ENCODE measurements at places on chromosomes 7 and 10. TPM values are rescaled to one million over a fixed set of nuclear protein-coding genes. Genes with fewer than 3 reads are reported as not detected.
A peak's percentile ranks its signal among the peaks of the same experiment; 100 is the strongest.

GRCh38 chr7:36749282-36749960 is 25.1 kb upstream of the AOAH start:
- DNase-seq = no peak

LIPM gene
- total RNA-seq = not detected

DNA sequence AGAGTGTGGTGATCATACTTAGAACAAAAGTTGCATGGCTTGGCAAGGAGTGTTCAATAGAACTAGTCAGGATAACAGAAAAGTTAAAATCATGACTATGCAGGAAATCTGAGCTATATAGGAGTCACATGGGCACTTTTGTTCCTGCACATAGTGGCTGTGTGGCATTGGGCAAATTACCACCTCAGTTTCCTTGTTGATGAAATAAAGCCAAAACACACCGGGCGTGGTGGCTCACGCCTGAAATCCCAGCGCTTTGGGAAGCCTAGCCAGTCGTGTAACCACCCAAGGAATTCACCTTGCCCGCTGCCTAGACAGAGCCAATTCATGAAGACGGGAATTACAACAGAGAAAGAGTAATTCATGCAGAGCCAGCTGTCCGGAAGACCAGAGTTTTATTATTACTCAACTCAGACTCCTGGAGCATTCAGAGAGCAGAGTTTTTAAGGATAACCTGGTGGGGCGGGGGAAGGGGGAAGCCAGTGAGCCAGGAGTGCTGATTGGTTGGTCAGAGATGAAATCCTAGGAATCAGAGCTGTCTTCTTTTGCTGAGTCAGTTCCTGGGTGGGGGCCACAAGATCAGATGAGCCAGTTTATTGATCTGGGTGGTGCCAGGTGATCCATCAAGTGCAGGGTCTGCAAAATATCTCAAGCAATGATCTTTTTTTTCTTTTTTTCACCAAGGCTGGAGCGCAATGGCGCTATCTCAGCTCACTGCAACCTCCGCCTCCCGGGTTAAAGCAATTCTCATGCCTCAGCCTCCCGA is 6.4 kb upstream of the MKRN1 start:
- no peak for DNase-seq

DNA sequence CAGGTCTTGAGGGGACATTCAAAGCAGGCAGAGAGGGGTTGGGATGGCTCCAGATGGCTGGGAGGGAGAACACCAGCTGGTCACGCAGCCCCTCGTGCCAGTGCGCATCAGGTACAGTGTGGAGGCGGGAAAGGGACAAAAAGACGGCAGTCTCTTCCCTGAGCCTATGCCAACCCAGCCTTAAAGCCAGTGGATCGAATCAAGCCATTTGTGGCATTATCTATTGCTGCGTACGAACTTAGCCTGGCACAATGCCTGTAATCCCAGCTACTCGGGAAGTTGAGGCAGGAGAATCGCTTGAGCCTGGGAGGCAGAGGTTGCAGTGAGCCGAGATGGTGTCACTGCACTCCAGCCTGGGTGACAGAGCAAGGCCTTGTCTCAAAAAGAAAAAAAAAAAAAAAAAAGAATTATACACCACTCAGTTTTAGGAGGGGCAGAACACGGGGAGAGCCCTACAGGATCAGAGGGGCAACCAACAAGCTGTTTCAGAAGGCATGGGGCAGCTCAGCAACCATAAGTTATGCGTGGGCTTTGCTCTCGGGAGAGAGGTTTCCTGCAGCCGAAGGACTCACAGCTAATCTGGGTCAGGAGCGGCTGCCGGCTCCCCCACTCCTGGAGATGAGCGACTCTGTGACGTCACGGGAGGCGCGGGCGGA is 356 bp upstream of the NDUFB2 start:
- DNase-seq = peak; percentile 98

SEMA3E gene
- total RNA-seq = 0.12 TPM

DNA sequence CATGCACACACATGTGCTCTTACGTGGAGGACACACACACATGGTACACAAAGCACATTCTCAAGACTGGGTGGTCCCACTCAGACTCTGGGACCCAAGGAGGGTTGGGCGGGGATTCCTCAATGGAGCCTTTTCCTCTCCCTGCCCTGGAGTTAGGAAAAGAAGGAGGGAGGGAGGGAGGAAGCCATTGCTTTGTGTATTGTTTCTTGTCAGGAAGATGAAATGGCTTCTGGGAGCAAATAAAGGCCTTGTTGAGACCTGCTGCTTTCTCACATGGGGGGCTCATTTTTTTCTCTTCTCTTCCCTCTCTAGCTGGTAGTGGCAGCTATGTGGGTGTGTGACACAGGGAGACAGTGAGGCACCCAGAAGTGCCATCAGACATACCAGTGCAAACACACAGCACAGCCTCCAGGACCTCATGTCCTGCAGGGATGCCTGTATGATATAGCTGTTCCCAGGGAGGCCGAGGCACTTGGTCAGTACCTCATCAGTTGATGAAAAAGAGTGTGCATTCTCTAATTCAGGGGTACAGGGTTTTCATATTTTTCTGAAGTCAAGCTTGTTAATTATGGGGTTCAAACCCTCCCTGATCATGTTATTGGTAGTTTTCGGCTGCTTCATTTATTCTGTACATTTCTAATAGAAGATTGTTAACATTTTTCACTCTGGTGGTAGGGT is 5.7 kb downstream of the AQP1 start:
- DNase-seq = peak; percentile 8

DNA sequence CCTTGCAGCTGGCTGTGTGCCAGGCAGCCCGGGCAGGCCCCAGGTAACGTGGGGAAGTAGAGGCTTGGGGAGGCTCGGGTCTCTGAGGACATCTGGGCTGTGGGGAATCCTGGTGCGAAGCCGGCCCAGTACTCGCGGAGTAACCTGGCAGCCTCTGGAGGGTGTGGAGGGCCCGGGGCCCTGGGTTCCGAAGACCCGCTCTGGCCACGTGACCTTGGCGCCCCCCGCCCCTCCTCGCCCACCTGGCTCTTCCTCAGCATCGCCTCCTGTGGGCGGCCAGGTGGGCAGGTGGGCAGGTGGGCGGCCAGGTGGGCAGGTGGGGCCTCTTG is 143.1 kb downstream of the WDR37 start:
- no peak for DNase-seq

ANKMY2 gene
- 24.6 TPM for total RNA-seq

- no peak for DNase-seq
These were observed 17.2 kb upstream of the RHBDD2 start for GRCh38 chr7:75861636-75862035.

TOMM7 gene
- total RNA-seq = 563 TPM

DNA sequence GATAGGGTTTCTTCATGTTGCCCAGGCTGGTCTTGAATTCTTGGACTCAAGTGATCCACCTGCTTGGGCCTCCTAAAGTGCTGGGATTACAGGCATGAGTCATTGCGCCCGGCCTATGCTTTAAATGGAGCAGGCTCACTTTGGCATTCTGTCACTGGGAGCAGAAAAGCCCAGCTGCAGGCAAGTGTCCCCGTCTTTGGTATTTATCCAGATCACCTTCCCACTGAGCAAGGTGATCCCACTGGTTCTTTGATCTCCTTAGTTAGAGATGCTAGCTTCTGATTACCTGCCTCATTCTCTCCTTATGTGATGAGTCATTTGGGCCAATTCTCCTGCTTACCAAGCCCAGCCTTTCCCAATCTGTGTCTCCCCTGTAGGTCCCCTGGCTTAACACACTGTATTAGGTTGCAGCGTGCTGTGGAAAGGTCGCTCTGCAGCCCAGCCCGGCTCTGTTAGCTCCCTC is 39.3 kb downstream of the SPDYE5 start:
- no peak for DNase-seq

VSTM4 gene
- 12.2 TPM for total RNA-seq

- no peak for DNase-seq
These were observed 242.4 kb upstream of the GLI3 start for GRCh38 chr7:42479452-42479815.

DNA sequence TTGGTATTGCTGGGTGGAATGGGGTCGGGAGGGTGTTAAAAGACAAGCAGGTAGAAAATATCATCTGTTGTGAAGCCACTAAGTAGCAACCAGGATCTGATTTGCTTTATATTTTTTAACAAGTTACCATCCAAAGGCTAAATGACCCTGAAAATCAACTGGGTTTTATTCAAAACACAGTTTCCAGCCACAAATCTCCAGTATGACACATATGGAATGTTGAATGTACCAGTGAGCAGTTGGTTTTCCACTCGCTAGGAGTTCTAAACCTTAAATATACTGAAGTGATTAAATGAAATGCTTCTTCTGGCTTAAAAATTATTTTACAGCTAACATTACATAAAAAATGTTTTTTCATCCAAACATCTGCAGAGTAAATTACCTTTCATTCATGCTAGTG is 112.5 kb downstream of the PDE1C start:
- DNase-seq = no peak

GRCh38 chr10:31677195-31678138 is 251.2 kb downstream of the ARHGAP12 start:
- DNase-seq = no peak

BLNK gene
- total RNA-seq = 1.3 TPM

SPDYE6 gene
- total RNA-seq = not detected

DNA sequence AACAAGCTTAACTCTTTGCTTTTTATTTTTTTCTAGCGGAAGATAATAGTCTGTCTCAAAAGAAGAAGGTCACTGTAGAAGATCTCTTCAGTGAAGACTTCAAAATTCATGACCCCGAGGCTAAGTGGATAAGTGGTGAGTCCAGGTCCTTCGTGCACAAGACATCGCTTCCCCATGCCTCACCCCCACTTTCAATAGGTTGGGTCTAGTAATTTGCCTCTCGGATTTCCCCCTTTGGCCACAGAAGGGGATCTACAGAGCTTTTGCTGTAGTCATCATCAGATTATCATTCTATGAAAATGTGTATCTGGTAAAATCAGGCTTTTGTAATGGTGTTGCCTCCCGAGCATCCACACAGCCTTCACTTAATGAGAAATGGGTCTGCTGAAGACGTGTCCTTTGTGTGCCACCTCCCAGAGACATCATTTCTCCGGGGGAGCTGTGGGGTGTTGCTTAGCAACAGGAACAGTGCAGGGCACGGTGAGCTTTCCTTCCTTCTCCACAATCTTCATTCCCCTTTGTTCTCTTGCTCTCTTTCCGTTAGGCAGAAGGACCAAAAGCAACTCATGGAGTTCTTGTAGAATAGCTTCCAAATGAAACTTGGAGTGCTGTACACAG is 422.8 kb downstream of the DPP6 start:
- DNase-seq = no peak

COBL gene
- total RNA-seq = 91.2 TPM
